WERI-Rb-1 (cell line): ENCODE measurements at places on chromosomes 4 and X.
A peak's percentile ranks its signal among the peaks of the same experiment; 100 is the strongest.

GRCh38 chrX:85065512-85066198, 62.0 kb downstream of the APOOL start:
- DNase-seq, result no peak

GRCh38 chrX:44099366-44099765, 126.2 kb upstream of the NDP start:
- no peak for DNase-seq

- DNase-seq, result no peak
Observed at GRCh38 chr4:122309988-122310626, 68.7 kb upstream of the ADAD1 start.

- DNase-seq, result peak; percentile 63
Observed at GRCh38 chr4:157713342-157713741, 459.5 kb downstream of the GASK1B start.

DNA sequence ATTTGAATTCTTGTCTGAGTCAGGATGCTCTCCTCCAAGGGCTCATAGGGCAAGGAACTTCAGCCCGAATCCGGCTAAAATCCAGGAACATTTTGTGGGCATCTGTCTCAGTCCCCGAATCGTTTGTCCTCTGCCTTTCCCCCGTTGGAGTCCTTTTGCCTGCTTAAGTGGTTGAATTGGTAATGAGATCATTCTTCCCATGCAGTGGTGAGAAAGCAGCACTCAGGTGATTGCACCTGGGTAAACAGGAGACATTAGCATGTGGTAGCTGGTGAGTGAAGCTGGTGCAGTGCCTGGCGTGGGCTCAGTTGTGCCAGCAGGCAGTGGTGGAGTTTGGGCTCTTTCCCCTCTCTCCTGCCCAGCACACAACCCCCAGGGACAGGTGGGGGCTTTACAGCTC, 61.9 kb upstream of the MTM1 start:
- DNase-seq, result no peak

DNA sequence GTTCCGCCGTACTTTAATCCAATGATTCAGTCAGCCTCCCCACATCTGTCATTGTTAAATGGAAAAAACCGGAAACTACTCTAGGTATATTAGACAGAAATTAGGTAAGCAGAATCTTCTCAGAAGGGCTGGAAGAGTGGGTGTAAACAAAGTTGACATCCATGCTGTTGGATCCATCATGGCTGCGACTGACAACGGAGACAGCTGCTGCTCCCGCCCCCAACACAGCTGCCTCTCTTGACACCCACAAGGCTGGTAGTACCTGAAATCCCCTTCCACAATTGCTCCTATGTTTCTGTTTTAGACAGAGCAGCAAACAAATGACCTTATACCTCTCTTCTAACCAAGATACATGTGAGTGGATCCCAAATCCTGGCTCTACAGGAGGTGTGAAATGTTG, 66.6 kb downstream of the RXFP1 start:
- no peak for DNase-seq

GRCh38 chr4:184409911-184410692, 64.2 kb downstream of the IRF2 start:
- DNase-seq, result no peak

DNA sequence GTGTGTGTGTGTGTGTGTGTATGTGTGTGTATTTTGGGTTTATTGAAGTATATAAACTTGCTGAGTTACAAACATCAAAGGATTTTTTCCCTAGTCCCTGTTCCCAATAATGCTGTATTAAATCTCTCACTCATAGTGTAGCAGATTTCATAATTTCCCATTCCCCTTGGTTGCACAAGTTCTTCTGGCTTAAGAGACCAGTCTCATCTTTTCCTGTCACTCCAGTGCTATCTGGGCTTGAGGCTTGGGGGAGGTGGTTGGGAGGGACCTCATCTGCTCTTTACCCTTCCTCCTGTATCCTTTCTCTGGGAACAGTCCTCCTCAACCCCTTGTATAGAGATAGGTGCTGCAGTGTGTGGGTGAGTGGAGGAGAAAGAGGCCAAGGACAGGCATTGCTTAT, 285.4 kb upstream of the BOD1L1 start:
- DNase-seq, result no peak

DNA sequence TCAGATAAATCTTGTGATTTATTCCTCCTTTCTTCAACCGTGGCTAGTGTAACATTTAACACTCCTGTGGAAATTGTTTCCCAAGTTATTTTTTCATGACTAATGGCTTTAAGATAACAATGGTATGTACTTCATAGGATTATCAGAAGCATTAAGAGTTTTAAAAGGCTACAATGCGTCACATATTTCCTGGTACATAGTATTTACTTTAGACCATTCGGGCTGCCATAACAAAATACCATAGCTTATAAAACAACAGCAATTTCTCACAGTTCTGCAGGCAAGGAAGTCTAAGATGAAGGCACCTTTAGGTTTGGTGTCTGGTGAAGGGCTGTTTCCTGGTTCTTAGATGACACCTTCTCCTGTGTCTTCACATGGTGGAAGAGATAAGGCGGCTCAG, 158.6 kb downstream of the PAPSS1 start:
- no peak for DNase-seq

DNA sequence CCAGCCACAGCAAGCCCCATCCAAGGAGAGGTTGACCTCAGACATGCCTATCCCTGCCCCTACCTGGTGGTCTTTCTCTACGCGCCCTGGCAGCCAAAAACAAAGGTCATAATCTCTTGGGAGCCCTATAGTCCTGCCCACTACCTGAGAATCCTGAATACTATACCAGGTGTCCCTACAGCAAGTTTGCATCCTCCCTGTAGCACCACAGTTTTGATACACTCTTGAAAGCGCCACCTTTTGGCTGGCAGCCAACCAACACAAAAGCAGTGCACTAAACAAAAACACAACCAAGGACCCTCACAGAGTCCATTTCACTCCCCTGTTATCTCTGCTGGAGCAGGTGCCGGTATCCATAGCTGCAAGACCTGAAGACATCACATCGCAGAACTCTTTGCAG, 523.8 kb upstream of the CPEB2 start:
- DNase-seq, result no peak

DNA sequence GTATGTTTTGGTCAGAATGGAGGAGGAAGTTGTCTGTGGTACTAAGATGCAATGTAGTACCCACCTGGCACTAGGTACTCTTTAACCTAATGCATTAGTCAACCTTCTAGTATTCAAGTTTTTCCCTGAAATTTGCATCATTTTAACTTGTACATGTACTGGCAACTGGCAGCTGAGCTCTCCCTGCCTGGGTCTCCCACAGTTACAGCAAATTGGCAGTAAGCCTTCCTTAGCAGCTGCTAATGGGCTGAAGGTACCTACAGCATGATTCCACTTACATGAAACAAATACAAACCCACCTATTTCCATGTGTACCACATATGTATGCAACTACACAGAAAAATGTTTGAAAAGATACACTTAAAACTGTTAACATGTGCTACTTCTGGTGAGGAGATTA, 8.1 kb upstream of the KLHL2 start:
- DNase-seq, result no peak

DNA sequence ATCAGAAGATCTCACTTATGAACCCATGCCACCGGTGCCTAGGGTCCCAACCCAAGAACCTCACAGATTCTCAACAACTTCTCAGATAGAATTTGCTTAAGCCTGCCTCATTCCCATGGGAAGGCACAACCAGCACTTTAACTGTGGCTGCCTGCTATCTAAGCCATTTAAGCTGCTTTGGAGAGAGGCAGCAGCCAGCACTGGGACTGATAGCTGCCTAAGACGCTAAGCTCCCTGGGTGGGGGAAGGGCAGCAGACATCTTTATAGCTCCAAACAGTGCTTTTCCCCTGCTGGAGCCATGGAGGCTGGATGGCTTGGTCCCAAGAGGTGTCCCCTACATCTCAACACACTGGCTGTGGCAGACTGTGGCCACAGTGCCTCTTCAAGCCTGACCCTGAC, 1268.6 kb downstream of the FAM133A start:
- DNase-seq, result peak; percentile 37

DNA sequence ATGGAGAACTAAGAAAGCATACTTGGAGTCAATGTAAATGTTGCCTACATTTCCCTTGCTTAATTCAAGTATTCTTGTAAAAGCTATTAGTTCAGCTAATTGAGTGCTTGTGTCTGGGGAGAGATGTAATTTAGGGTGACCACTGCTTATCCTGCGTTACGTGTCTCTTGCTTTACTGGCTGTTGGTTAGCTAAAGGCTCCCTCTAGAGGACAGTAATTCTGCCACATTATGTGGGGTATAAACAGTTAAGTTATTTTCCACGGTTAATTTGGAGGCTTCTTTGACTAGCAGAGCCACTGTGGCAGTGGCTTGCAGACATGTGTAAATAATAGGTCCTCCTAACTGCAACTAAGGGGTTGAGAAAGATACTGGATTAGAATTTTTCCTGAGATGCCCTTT, 25.3 kb upstream of the NAF1 start:
- no peak for DNase-seq

DNA sequence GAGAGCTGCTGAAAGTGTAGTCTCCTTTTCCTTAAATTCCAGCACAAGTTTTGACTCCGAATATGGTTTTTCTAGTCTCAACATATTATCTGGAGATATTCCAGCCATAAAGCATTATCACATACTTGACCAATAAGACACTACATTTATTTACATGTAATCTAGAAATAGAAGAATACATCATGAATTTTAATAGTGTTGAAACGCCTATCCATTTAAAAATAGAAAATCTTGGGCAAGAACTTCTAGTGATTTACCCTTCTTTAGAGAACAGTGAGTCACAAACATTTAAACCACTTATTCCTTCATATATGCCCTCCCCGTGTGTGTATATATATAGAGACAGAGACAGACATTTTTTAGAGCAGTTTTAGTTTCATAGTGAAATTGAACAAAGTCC, 161.5 kb downstream of the SOWAHB start:
- no peak for DNase-seq

- no peak for DNase-seq
Observed at GRCh38 chr4:174214101-174214878, 69.2 kb downstream of the FBXO8 start.
